ENCODE measurements at places on chromosomes 16 and 17. TPM values are rescaled to one million over a fixed set of nuclear protein-coding genes. Genes with fewer than 3 reads are reported as not detected.

Gene GTF3C1
- 77.6 TPM for total RNA-seq

GRCh38 chr16:74751658-74752057 lies 23.0 kb downstream of the FA2H start:
- no peak overlapping the region for H3K27ac ChIP-seq
- no peaks in the 10 kb centered on the region for H3K36me3 ChIP-seq
- H3K4me1 ChIP-seq: no peaks in the 10 kb centered on the region
- H3K4me3 ChIP-seq: no peak overlapping the region
- DNase-seq: no peak

Gene ZG16
- total RNA-seq: not detected

DNA sequence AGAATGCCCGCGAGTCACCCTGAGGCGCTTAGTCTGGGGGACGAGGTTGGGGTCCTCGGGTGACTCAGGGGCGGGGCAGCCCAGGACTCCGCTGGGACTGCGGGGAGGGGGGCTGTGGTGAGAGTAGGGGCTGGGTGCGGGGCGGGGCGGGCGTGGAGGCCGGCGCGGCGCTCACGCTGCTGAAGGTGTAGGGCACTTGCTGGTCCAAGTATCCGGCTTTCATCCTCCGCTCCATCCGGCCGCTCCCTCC lies 832 bp downstream of the ETV4 start:
- peaks cover 22% of the 10 kb centered on the region for H3K27me3 ChIP-seq
- peak overlapping the region; percentile 64 for H3K4me3 ChIP-seq
- no peak for DNase-seq
- peaks cover 19% of the 10 kb centered on the region for H3K4me1 ChIP-seq
- no peak overlapping the region for H3K27ac ChIP-seq

Gene CCR7
- not detected for total RNA-seq

Gene OR3A3
- total RNA-seq: not detected

GRCh38 chr17:39090908-39091665 lies 60.4 kb downstream of the PLXDC1 start:
- H3K27me3 ChIP-seq: peaks cover 4% of the 10 kb centered on the region
- no peaks in the 10 kb centered on the region for H3K4me1 ChIP-seq
- no peaks in the 10 kb centered on the region for H3K36me3 ChIP-seq
- no peak overlapping the region for H3K4me3 ChIP-seq

DNA sequence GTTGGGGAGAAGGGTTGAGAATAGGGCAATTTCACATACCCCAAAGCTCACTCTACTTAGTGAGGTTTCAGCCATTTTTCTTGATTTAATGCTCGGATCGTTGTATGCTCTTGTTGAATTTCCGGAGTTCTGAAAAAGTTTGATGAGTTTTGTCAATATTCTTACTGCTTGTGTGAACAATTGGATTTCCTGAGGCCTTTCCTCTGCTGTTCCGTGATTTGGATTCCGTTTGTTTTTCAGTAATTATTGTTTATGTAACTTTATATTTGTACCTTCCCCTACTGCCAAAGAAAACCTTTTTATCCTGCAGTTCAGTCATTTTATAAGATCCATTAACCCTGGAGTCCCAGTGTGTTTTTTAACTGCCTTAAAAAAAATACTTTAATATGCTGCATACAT lies 62.9 kb downstream of the PHKB start:
- H3K36me3 ChIP-seq: no peaks in the 10 kb centered on the region
- peak overlapping the region; percentile 4 for H3K27ac ChIP-seq
- no peak overlapping the region for H3K4me3 ChIP-seq

DNA sequence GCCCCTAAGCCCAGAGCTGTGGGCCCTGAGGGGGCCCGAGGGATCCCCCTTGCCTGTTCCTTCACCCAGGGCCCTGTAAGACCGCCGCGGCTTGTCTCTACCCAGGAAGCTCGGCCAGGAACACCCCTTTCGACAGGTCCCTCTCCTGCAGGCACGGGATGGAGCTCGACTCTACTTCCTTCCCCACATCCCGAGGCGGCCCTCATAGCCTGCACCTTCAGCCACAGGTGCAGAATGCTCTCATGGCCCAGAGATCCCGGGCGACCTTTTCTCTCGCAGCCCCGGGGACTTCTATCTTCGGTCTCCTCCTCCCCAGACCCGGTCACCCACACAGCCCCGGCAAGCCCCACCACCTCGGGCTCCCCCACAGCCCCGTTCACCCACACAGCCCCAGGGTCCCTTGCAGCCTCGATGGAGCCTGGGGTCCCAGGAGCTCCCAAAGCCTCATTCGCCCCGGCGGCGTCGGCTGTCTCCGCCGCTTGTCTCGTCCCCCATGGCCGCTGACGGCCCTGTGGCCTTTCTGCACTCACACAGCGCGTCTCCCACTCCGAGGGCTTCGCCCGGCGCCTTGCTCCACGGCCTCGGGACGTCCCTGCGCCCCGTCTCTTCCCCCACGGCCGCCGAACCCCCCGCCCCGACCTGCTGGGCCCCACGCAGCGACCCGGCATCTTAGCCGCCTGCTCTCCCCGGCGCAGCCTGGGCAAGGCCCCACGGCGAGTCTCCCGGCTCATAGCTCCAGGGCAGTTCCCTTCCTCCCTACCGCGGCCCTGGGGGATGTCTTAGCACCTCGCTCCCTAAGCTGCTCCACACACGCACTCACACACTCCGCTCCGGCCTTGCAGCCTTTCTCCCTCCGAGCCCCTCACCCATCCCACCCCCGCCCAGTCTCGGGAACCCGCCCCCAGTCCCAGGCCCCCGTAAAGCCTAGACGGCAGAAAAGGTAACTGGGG lies 650 bp downstream of the KIAA0753 start:
- H3K27ac ChIP-seq: peak overlapping the region; percentile 90
- peaks cover 10% of the 10 kb centered on the region for H3K4me1 ChIP-seq
- H3K27me3 ChIP-seq: no peaks in the 10 kb centered on the region

Gene CACNG5
- total RNA-seq: not detected

GRCh38 chr17:58968426-58969061 lies 138.1 kb downstream of the TRIM37 start:
- no peak overlapping the region for H3K27ac ChIP-seq
- H3K36me3 ChIP-seq: no peaks in the 10 kb centered on the region
- no peak for DNase-seq

- H3K4me3 ChIP-seq: no peak overlapping the region
- no peaks in the 10 kb centered on the region for H3K4me1 ChIP-seq
- H3K27me3 ChIP-seq: no peaks in the 10 kb centered on the region
- no peaks in the 10 kb centered on the region for H3K36me3 ChIP-seq
- H3K27ac ChIP-seq: no peak overlapping the region
These were observed 6.1 kb upstream of the NLRC5 start for GRCh38 chr16:56983211-56983751.

DNA sequence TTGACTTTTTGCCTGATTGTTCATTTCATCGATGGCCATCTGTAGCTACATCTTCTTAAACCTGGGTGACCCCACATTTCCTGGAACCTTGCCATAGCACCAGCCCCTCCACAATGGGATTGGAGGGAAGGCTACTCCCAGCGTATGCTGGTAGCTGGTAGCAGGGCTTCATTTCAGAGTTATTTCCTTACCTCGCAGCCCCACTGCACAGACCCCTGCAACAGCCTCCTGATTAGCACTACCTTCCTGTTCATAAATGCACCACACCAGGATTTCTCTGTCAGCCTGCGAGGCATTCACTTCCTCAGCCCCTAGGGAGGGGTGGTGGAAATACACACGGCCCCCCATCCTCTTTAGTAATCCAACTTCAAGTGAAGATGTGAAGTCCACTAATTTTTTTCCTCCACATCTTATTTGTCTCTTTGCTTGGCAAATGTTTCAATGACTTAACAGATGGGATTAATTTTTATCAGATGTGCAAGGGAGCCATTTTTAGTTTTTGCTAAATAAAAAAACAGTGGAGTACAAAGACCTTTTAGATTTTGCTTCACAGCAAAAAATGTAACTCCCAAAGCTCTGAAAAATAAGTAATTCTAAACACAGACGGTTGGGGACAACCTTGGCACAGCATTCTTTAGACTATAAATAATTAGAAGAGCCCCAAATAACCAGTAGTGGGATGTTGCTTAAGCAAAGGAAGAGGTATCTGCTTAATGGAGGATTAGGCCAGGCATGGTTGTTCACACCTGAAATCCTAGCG lies 76.6 kb downstream of the CLEC16A start:
- no peak for DNase-seq
- no peaks in the 10 kb centered on the region for H3K27me3 ChIP-seq
- no peaks in the 10 kb centered on the region for H3K36me3 ChIP-seq

Gene CES2
- 32.1 TPM for total RNA-seq

DNA sequence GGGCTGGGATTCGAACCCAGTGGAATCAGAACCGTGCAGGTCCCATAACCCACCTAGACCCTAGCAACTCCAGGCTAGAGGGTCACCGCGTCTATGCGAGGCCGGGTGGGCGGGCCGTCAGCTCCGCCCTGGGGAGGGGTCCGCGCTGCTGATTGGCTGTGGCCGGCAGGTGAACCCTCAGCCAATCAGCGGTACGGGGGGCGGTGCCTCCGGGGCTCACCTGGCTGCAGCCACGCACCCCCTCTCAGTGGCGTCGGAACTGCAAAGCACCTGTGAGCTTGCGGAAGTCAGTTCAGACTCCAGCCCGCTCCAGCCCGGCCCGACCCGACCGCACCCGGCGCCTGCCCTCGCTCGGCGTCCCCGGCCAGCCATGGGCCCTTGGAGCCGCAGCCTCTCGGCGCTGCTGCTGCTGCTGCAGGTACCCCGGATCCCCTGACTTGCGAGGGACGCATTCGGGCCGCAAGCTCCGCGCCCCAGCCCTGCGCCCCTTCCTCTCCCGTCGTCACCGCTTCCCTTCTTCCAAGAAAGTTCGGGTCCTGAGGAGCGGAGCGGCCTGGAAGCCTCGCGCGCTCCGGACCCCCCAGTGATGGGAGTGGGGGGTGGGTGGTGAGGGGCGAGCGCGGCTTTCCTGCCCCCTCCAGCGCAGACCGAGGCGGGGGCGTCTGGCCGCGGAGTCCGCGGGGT lies at the start of gene CDH1:
Gene CDH1 (plus strand): TSS at position 247 of the 684 bp plus-strand sequence. CDS start 124 bp downstream, at position 371.
- H3K4me1 ChIP-seq: no peaks in the 10 kb centered on the region
- no peak within 1 kb of the TSS for H3K4me3 ChIP-seq
- no peak for DNase-seq
- H3K36me3 ChIP-seq: no peaks in the 10 kb centered on the region
- H3K27me3 ChIP-seq: peaks cover 35% of the 10 kb centered on the region

DNA sequence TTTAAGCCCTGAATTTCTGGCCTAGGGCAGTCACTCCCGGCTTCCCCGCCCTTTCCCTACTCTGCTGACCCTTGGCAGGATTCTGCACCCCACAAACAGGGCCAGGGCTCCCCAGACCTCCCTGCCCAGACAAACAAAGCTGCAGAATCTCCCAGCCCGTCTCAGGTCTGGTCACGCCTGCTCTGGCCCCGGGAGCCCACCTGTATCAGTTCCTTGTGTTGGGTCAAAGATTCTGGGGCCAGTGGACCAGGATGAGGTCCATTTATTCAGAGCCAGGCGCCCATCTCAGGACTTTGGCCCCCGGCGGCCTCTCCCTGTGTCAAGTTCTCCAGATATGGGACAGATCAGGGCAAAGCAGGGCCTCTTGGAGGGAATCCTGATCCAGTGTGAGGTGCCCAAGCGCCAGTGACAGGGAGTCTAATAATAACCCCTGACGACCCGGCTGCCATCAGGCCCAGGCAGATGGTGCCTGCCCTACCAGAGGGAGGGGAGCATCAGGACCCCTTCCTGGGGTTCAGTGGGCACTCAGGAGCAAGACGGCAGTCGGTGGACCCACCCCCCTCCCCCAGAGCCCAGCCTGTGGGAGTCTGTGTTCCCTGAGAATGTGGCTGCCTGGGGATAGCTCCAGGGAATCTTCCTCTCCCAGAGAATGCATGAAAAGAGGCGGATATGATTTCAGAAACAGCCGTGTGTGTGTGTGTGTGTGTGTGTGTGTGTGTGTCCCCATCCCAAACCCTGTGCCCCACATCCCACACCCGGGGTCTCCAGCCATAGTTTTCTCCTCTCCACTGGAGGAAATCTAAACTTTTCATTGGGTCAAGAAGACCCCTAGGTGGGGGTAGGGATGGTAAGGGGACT lies 1.3 kb downstream of the TTYH2 start:
- no peaks in the 10 kb centered on the region for H3K27me3 ChIP-seq
- peak overlapping the region; percentile 88 for H3K27ac ChIP-seq
- peak; percentile 78 for DNase-seq

DNA sequence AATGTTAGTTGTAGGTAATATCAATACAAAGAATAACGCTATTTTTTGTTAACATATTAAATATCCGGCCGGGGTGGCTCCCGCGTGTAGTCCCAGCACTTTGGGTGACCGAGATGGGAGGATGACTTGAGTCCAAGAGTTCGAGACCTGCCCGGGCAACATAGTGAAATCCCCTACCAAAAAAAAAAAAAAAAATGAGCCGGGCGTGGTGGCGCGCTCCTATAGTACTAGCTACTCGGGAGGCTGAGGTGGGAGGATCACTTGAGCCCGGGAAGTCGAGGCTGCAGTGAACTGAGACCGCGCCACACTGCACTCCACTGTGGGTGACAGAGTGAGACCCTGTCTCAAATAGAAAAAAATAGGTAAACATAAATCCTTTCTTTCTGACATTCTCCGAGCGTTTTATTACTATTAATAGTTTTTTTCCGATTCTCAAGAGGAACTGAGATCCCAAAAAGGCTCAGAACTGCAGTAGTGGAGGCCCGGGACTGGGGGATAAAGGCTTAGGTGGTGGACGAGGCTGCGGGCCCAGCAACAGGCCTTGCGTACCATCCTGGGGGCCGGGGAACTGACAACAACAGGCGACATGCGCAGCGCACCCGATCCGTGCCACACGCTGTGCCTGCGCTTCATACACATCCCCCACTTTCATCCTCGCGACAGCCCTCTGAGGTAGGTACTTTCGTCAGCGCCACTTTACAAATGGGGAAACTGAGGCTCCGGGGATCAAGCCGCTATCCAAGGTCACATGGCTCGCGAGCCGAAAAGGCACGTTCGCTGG lies 919 bp downstream of the N4BP1 start:
- peak overlapping the region; percentile 94 for H3K4me3 ChIP-seq
- DNase-seq: peak; percentile 47
- H3K27me3 ChIP-seq: no peaks in the 10 kb centered on the region
- peak overlapping the region; percentile 92 for H3K27ac ChIP-seq

GRCh38 chr17:27978689-27979175 lies 63.7 kb upstream of the NLK start:
- no peak for DNase-seq
- H3K36me3 ChIP-seq: no peaks in the 10 kb centered on the region
- no peaks in the 10 kb centered on the region for H3K27me3 ChIP-seq

Gene TMEM204
- total RNA-seq: 27.7 TPM

Gene MILR1
- 2.2 TPM for total RNA-seq

Gene KLHL10
- total RNA-seq: not detected

DNA sequence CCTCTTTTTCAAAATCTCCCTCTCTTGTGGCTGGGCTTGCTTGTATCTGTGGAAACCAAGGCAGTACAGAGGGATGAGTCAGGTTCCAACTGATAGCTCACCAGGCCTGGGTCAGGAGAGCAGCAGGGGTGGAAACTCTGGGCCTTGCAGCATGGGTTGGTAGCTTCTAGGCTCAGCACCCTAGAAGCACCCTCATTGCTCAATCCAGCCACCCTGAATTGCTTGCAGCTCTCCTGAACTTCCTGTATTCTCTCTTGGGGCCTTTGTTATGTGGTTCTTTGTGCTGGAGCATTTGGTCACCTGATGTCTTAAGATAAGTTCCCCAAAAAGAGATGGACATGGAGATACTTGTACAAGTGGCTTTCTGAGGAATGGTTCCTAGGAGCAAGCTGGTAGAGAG lies 169.4 kb downstream of the IRX5 start:
- H3K4me1 ChIP-seq: no peaks in the 10 kb centered on the region
- H3K36me3 ChIP-seq: no peaks in the 10 kb centered on the region
- H3K27ac ChIP-seq: no peak overlapping the region
- no peaks in the 10 kb centered on the region for H3K27me3 ChIP-seq

- H3K36me3 ChIP-seq: no peaks in the 10 kb centered on the region
- peak overlapping the region; percentile 58 for H3K27ac ChIP-seq
- no peak for DNase-seq
- no peaks in the 10 kb centered on the region for H3K4me1 ChIP-seq
- peaks cover 20% of the 10 kb centered on the region for H3K27me3 ChIP-seq
- H3K4me3 ChIP-seq: peak overlapping the region; percentile 61
These were observed 1.3 kb downstream of the HID1 start for GRCh38 chr17:74971069-74971841.
